Mesenchymal stem cell (in vitro differentiated cells and primary cell): ENCODE measurements at places on chromosomes 6 and 20.

- DNase-seq = no peak
- no peak overlapping the region for H3K4me3 ChIP-seq
- no peaks in the 10 kb centered on the region for H3K27me3 ChIP-seq
- peaks cover 3% of the 10 kb centered on the region for H3K36me3 ChIP-seq
Measured at GRCh38 chr20:9136114-9136513, 67.2 kb downstream of the PLCB4 start.

DNA sequence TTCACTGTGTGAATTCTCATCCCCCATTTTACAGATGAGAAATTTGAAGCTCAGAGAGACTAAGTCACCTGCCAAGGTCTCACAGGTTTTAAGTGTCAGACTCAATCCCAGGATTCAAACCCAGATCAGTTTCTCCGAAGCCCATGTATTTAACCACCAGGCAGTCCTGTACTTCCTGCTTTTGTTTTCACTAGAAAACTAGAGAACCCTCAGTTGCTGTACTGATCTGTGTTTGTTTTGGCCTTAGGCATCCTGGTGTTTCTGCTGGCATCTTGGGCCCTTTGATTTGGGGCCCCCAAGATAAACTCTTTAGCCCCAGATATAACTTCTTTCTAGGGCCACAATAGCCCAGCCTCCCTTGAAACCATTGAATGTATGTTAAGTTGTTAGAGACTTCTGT, 36.5 kb downstream of the PPP1R16B start:
- no peak overlapping the region for H3K4me3 ChIP-seq
- H3K36me3 ChIP-seq = no peaks in the 10 kb centered on the region
- H3K27ac ChIP-seq = no peak overlapping the region
- no peak for DNase-seq
- no peaks in the 10 kb centered on the region for H3K4me1 ChIP-seq

GRCh38 chr6:45816674-45817297, 198.9 kb downstream of the CLIC5 start:
- H3K4me1 ChIP-seq = peaks cover 4% of the 10 kb centered on the region
- peak; percentile 56 for DNase-seq
- H3K27me3 ChIP-seq = peaks cover 4% of the 10 kb centered on the region
- H3K27ac ChIP-seq = no peak overlapping the region

DNA sequence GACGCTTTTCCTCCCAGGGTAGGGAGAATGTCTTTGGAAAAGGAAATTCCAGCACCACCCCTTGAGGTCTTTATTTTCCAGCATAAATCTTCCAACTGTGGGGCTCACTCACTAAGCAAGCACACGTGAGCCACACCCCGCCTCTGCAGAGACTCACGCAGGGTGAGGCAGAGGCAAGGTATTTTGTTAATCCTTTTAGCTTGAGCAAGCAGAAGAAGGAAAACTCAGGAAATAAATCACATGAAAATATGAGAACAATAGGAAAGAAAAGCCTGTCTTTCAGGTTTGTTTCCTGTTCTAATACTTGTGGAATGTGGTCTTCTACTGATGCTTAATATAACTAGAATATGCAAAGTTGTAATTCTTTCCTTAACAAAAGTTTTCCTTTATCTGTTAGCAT, 4.1 kb upstream of the PHACTR2 start:
- peaks cover 4% of the 10 kb centered on the region for H3K4me1 ChIP-seq
- DNase-seq = peak; percentile 72
- no peak overlapping the region for H3K4me3 ChIP-seq
- no peaks in the 10 kb centered on the region for H3K27me3 ChIP-seq
- H3K36me3 ChIP-seq = no peaks in the 10 kb centered on the region

DNA sequence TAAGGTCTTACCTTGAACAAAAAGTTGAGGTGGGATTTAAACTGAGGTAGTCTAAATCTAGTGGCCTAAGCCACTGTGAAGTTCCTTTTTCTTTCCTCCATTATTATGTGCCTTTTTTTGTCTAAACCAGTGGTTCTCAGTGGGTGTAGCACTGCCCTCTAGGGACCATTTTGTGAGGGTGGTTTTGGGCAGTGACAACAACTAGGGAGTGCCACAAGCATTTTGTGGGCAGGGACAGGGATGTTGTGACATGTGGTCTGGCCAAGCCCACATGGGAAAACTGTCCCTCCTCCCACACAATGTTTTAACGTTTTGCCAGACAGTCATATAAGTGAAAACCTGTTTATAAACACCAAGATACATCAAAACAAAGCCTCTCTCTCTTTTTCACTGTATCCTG, 899.4 kb upstream of the FLRT3 start:
- H3K4me1 ChIP-seq = no peaks in the 10 kb centered on the region
- DNase-seq = peak; percentile 60
- no peaks in the 10 kb centered on the region for H3K36me3 ChIP-seq
- no peaks in the 10 kb centered on the region for H3K27me3 ChIP-seq
